ENCODE measurements at places on chromosomes 6 and 20.

DNA sequence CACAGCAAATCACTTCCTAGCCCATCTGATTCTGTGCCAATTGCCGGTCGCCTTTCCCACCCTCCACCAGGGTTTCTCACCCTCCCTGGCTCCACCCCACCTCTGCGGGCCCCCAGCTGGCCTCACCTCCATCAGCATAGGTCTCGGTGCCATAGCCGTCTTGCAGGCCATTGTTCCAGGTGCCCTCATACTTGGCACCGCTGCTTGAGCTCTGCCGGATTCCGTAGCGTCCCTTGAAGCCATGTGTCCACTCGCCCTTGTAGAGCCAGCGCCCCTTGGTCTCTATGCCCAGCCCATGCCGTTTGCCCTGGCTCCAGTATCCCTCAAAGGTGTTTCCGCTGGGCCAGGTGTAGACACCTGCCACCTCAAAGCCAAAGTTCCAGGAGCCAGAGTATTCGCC is 787 bp downstream of the JPH2 start:
- DNase-seq = no peak

DNA sequence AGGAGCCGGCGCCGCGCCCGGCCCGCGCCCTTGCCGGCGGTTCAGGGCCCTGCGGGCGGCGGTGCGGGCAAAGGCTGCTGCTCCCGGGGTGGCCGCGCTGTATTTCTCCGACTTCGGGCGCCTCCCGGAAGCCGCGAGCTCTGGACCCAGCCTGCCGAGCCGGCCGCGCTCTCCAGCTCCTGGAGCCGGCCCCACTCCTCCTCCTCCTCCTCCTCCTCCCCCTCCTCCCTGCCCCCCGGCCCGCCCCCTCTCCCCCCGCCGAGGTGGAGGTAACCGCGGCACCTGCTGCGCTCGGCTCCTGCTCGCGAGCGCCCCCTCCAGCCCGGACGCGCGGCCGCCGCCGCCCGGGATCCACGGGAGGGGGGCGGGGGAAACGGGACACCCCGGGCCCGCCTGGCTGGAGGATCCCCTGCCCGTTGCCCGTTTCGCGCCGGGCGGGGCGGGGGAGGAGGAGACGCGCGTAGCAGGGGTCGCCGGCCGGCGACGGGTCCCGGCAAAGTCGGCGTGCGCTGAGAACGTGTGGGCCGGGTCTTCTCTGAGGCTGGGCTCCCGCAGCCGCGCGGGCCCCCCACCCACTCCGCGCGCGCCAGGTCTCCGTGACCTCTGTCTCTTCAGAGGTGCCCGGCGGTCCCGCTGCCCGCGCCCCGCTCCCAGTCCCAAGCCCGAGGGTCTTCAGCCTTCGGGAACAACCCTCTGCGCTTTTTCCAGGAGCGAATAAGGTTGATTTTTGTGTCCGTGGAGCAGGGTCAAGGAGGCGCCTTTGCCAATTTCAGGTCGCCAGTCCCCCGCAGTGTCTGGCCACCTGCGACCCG is at the start of gene SLC22A23:
Gene SLC22A23 (minus strand): TSS at position 153 of the 812 bp plus-strand sequence. CDS start 491 bp downstream, outside the sequence.
- DNase-seq = peak; percentile 51

GRCh38 chr20:47232518-47232917 is 124.0 kb downstream of the ZMYND8 start:
- no peak for DNase-seq

DNA sequence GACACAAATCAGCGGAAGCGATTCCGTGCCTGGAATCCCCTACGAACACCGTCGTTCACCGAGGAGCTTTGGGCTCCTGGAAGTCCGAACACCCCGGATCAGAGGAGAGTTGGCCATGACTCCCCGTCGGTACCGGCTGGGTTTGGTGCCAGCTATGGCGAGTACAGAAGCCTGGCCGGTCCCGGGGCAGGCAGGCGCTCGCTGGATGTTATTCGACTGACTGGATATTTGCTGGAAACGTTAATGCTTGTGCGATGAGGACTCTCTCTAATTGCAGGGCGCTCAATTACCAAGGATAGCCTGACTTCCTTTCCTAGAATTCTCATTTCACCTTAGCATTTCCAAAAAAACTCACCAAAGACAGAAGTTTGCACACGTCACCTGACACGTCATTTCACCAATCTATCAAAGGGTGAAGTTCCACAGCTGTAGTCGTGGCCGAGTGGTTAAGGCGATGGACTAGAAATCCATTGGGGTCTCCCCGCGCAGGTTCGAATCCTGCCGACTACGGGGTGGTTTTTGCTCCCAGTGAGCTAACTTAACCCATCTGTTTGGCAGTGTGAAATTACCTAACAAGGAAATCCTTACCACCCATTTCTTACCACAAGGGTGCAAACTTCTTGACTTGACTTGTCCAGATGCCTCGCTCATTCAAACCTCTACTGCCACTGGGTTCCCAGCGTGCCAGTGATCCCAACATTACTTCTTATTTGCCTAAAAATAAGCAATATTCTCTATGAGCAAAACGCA is 22.7 kb upstream of the ZNF184 start:
- no peak for DNase-seq

DNA sequence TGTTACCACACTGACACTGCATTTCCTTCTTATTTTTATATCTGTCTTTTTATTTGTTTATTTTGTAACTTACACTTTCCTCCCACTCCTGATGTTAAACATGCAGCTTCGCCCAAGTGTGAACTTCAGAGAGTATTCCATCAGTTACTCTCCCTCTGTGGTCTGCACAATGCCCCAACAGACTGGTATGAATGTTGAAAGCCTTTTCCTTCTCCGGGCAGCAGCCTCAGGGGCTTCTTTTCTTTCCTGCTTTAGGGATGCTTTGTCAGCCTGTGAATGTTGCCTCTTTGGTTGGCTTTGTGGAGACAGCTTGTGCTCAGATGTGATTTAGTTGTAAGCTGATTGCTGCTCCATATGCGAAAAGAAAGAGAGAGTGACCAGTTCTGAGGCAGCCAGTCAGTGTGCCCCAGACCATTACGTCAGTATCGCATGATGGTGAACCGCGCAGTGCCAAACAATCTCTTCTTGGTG is 44.0 kb downstream of the SMPDL3A start:
- peak; percentile 17 for DNase-seq

- DNase-seq = no peak
These were observed 39.4 kb upstream of the MYLIP start for GRCh38 chr6:16089232-16090062.

- DNase-seq = no peak
These were observed 87.4 kb downstream of the TMEM200A start for GRCh38 chr6:130453230-130453629.

GRCh38 chr6:33751771-33752645 is 5.3 kb upstream of the IP6K3 start:
- DNase-seq = no peak

DNA sequence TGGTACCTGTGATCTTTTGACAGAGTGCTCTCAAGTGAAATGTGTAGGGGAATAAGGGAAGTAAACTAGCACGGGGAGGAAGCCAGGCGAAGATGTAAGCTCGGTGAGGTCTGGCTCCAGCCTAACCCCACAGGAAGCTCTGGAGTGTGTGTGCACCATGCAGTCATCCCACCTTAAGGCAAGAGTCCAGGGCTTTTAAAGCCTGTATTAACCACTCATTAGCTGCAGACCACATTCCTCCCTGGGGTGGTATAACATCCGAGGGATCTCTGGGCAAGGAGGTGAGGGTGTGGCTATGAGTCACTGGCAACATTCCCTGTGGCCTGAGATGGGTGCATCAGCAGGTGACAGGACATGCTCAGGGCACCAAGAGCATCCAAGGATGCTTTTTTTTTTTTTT is 12.5 kb upstream of the RANBP9 start:
- DNase-seq = no peak

GRCh38 chr6:168000198-168001028 is 2.9 kb downstream of the KIF25 start:
- no peak for DNase-seq

DNA sequence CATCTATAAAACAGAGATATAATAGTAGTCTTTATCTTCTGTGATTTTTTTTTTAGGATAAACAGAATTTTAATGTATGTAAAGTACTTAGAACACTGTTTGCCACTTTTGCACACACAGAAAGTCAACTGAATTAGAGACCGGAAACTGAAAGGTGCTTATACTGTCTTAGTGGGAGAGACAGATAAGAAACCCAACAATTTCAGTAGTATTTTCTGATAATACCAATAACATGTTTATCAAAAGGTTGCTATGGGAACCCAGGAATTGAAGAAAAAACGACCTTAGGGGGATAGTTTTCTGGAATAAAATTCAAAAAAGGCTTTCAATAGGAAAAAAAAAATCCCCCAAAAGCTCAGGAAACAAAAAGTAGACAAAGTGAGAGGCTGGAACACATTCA is 138.6 kb downstream of the BCKDHB start:
- no peak for DNase-seq

DNA sequence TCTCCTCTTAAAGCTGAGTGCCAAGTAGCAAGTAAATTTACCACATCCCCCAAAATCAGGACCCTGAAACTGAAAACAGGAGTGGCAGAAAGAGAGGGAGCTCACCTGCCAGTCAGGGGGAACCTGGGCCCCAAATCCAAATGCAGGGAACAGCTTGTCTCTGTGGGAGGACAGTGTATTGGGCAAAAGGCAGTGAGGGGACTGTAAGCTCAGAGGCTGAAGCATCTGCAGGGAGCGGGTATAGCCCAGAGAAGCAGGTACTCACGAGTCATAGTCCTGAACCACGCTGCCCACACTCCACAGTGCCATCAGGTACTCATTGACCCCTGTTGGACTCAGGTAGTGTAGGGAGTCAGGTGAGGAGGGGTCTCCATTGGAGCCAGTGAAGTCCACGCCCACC is 15.0 kb downstream of the SPAG4 start:
- DNase-seq = no peak

- no peak for DNase-seq
These were observed 133.8 kb downstream of the LRRC1 start for GRCh38 chr6:53928641-53929040.

DNA sequence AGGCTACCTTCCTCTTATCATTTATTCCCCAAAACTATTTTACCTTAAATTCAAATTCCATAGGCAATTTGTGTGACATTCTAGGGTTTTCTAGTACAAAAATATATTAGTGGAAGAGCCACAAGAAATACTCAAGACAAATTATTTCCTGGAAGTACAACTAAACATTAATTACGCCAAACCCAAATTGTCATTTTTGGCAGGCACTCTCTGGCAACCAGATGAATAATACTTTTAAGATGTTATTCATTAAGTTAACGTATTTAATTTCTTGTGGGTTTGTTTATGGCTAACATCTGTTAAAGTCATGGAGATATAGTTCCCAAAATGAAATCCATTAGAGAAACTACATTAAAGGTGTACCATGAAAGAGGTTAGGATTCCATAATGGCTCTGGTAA is 40.5 kb downstream of the HMGN3 start:
- DNase-seq = no peak

DNA sequence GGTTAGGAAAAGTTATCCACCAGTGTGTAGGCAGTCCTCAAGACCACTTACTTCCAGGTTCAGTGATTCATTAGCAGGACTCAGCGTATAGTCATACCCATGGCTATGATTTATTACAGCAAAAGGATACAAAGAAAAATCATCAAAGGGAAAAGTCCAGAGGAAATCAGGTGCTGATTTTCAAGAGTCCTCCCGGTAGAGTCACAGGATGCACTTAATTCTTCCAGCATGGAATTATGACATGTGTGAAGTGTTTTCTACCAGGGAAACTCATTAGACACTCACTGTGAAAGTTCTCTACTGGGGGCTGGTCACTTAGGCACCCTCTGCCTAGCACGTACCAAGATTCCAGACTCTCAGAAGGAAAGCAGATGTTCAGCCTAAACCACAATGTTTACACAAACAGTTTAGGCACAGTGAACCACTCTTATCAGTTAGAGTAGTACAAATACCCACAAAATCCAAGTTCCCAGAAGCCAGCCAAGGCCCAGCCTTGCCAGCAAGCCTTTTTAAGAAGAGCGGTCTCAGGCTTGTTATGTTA is 10.2 kb downstream of the WFDC3 start:
- no peak for DNase-seq

GRCh38 chr6:88899569-88900316 is 63.7 kb downstream of the RNGTT start:
- peak; percentile 58 for DNase-seq

DNA sequence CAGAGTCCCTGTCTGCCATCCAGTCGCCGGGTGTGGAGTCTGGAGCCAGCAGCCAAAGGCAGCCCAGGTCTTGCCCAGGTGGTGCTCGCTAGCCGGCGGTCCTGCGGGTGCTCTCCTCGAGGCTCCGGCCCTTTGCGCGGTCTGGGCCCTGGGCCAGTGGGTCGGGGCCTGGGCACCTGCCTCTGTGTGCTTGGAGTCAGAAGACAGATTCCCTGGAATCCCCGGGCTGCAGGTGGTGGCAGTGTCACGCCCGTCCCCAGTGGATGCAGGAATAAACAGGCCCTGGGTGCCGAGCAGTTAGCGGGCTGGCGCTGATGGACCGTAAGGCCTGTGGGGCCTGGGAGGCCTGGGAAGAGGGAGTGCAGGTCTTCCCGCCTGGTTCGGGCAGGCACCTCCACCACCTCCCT is 5.3 kb downstream of the SS18L1 start:
- DNase-seq = no peak

- peak; percentile 42 for DNase-seq
These were observed 976 bp downstream of the PIGT start for GRCh38 chr20:45416917-45417316.

- no peak for DNase-seq
These were observed 712.0 kb upstream of the NRSN1 start for GRCh38 chr6:23414051-23414445.

DNA sequence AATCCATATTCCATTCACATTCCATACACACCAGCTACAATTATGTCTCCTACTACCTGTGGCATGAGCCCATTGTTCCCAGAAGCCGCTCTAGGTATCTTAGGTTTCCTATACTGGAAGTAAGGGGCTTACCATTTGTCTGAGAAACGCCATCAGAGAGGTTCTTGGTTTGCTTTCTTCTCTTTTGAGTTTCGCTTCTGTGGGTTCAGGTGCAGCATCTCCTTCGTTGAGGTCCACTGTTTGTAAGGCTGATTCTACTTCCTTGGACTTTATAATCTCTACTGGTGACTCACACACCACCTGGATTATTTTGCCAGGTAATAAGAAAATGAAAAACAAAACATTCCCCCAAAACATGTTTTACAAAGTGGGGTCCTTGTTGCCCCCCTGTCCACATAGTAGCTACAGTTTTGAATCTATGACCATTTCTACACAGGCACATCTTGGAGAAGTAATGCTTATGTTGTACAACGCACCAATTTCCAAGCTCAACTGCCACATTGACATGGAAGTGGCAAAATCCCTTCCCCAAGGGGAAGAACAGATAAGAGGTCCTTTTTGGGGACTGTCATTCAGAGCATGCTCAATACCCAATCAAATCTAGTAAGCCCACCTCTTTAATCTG is 103.5 kb downstream of the BCAS1 start:
- DNase-seq = no peak

- DNase-seq = no peak
These were observed 375.2 kb upstream of the PLCB4 start for GRCh38 chr20:8693709-8694108.

All from Karpas-422 (cell line).